ENCODE measurements at places on chromosomes 1 and 21.

- DNase-seq = no peak
Observed at GRCh38 chr1:182702826-182703524, 18.6 kb upstream of the RGS8 start.

GRCh38 chr1:175035865-175036264, 12.6 kb upstream of the MRPS14 start:
- no peak for DNase-seq

GRCh38 chr1:7333094-7333493, 438.0 kb upstream of the VAMP3 start:
- DNase-seq = no peak

DNA sequence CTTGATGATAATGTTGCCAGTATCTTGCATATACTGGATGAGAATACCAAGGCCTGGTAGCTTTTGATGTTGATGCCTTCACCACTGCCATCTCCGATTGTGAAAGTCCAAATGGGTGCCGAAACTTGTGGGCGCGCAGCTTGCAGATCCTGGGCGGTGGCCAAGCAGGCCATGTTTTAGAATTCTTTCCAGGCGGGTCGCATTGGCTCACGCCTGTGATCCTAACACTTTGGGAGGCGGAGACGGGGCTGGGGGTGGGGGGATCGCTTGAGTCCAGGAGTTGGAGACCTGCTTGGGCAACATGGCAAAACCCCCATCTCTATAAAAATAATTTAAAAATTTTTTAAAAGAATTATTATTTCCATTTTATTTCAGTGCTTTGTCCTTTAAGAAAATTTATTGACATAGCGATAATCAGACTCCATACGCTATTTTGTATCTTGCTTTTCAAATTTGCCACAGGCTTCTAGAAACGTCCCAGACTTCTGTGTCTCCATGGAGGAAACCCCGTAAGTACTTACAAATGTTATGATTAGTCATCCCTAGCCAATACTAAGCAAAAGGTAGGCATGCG, 592 bp upstream of the ZNF326 start:
- DNase-seq = no peak

DNA sequence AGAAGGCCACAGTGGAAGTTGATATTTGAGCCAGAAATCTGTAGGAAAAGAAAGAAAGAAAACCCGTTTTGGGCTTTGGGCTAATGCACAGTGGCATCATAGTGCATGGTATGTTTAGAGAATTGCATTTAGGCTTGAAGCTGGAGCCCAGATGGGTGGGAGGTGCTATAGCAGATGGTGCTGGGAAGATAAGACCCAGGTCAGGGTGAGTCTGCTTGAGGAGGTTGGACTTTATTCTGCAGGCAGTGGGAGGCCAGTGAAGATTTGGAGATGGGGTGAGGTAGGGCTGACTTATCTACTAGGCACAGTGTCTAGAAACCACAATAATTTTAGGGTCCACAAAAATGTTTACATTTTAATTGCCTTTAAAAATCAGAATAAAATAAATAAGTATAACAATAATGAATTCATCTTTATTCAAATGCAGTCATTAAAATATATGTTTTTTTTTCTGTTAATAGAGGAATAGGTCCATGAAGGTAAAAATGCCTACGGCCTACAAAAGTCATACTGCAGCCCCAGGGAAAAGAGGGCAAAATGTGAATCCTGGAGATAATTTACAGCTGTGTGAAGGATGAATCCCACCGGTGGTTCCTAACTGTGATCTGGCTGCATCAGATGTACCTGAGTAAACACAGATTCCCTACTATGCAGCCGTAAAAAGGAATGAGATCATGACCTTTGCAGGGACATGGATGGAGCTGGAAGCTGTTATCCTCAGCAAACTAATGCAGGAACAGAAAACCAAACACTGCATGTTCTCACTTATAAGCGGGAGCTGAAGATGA, 8.7 kb downstream of the DNAJC6 start:
- DNase-seq = no peak

DNA sequence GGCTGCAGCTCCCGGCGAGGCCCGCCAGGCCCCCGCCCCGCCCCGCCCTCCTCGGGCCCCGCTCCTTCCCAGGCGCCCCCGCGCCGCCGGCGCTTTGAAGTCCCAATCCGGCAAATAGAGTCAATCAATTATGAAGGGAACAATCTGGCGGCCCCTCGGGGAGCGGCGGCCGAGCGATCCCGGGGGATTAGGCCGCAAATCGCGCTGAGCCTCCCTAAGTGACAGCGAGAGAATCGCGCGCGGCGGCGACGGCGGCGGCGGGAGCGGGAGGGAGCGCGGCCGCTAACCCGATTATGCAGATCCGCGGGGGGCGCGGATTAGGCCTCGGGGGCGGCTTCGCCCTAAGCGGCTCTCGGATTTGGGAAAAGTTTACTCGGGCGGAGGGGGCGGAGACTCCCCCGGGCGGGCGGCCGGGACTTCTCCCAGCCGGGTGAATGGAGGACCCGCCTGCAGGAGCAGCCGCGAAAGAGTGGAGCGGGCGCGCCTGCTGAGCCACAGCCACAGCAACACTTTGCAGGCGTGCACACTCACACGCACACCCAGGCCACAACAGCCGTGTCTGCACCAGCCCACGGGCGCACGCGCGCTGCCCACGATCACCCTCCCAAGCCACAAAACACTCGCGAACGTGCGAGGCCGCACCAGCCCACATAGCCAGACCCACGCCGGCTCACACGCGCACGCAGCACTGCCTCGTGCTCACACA, 23.0 kb upstream of the DMBX1 start:
- DNase-seq = no peak

- no peak for DNase-seq
Observed at GRCh38 chr1:231546693-231547092, 18.2 kb downstream of the TSNAX start.

GRCh38 chr1:241079047-241079446, 278.0 kb downstream of the RGS7 start:
- no peak for DNase-seq

GRCh38 chr1:232474826-232475225, 155.1 kb downstream of the SIPA1L2 start:
- no peak for DNase-seq

DNA sequence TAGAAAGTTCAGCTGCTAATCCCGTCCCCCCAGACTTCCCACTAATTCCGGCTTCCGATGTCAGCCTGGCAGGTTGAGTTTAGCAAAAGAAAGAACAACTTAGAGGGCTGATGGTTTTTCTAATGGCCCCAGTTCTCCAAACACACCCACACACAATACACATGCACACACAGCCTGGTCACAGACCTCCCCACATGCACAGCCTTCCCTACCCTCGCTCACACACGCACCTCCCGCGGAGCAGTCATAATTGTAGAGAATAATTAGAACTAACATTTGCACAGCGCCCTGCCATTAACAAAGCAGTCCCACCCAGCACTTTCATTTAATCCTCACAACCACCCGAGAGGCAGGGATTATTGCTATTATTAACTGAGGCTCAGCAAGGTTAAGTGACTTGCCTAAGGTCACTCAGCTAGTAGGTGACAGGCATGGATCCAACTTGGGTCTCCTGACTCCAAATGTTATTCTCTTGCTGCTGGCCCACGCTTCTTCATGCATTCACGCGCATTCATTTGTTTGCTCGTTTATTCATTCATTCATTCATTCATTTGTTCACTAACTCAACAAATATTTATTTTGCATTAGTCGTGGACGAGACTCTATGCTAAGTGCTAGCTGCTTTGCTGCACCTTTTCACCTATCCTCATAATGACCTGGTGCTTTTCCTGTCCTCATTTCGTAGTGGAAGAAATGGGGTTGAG, 274.9 kb downstream of the FOXD2 start:
- no peak for DNase-seq

- no peak for DNase-seq
Observed at GRCh38 chr1:162327788-162328165, 48.9 kb downstream of the SPATA46 start.

DNA sequence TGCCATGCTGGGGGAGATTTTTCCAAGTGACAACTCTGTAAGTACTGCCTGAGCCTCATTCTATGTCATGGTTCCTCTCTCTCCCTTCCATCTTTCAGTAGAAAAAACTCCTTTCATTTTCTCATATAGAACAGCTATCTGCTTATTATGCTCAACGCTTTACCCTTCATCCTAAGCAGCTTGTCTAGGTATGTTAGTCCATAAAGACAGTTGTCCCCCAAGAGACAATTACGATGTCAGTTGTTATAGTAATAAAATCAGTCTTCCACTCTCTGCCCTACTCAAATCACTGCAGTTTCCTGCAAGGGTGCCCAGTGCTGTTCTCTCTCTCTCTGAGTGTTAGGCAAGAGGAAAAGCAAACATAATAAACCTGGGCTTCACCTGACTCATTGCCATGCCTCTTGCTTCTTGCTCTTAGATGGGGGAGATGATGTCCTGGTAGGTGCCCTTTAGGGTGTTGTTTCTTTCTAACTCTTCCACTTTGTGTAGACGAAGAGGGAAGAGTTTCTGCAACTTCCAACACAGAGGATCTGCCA, 59.4 kb downstream of the PAPPA2 start:
- DNase-seq = no peak

DNA sequence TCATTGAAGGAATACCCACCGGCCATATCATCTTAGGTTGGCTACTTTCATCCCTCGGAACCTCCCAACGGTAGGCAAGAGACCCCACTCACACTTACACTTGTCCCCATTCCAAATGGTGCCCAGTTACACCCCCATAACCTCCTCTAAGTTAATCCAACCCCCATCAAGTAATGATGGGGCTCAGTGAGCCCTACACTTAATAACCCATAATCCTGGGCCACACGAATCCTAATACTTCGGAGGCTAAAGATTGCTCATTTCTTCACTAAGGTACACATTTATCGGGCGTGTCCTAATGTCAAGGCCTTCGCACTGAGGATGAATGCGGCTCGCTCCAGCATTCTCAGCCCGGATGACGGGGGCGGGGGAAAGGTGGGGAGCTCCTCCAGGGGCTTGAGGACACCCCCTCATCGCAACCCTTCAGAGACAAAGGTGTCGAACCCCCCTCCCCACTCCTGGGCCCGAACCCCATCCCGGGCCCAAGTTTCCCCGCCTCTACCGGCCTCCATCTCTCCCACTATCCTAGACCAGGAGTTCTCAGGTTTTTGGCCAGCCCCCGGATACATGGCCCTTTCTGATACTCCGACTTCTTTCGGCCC, 435 bp downstream of the ILF2 start:
- no peak for DNase-seq

- peak; percentile 80 for DNase-seq
Observed at GRCh38 chr1:109490029-109490933, 3.6 kb upstream of the CYB561D1 start.

- DNase-seq = no peak
Observed at GRCh38 chr1:227572752-227573151, 9.4 kb downstream of the ZNF678 start.

DNA sequence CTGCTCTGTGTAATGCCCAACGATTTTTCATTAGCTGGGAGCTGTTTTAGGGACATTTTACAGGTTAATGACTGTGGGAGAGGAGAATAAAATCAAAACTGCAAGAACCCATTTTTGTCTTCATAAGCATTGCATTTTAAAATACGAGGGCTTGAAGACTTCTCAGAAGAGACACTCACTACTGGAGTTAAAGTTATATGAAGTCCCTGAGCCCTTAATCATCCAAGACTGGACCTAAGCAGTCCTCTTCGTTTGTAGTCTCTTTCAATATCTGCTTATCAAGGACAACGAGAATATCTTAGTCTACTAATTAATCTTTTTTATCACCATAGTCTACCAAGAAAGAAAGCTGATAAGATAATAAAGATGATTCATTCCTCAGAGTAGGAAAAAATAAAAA, 176.9 kb upstream of the SGIP1 start:
- DNase-seq = no peak

DNA sequence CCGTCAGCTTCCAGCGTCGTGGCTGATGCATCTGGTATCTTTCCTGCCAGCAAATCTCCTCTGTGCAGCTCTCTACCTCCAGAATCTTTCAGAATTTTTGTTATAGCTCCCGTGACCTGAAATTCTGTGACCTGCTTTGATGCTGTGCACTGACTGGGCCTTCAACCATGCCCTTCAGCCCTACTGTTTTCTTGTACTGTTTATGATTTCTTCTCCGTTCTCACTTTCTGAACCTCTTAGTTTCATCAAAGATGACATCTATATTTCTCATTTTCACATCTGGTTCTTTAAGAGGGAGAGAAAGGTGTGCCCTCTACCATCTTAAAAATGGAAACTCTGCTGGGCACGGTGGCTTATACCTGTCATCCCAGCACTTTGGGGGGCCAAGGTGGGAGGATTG, 5.7 kb downstream of the PRDM15 start:
- no peak for DNase-seq

- no peak for DNase-seq
Observed at GRCh38 chr1:221335161-221336101, 406.5 kb downstream of the DUSP10 start.
